ENCODE measurements at places on chromosomes 3 and 15.

GRCh38 chr15:98002866-98003265 lies 42.4 kb downstream of the ARRDC4 start:
- no peak for DNase-seq

DNA sequence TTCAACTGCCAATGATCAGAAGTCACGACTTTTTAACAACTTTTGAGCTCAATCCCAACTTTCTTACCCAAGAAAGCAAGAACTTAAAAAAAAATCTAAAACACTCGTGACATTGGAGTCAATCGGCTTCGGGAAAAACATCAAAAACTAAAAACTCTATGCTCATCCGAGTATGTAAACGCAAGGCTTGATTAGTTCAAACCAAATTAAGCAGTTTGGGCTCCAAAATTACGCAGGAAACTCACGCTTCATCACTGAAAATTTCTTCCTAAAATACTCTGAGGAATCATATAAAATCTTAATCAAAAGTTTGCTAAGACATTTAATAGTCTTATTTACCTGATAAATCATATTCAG lies 1.6 kb downstream of the TRA2B start:
- no peak for DNase-seq

DNA sequence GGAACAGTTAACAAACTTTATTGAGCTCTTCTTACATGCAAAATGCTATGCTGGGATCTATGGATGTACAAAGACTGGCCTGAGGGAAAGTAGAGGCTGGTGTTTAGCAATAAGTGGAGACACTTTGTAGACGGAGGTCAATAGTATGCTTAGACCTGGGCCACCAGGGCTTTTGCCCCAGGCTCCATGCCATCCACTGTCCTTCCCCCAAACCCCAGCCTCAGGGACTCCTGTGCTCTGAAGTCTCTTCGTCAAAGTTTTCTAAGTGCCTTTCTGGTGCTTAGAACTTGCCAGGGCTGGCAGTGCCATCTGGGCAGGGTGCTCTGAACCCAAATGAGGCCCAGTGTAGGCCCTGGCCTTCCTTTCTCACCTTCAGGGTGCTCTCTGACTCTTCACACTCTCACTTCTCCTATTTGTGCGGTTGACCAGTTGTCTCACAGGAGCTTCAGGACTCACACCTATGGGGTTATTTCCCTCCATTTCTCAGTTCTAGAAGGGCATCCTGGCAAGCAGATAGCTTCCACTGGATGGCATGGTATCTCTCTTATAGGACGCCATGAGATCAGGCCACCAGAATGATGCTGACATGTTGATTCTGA lies 21.8 kb upstream of the KCNAB1 start:
- DNase-seq: no peak

GRCh38 chr3:425079-425478 lies 228.5 kb downstream of the CHL1 start:
- DNase-seq: no peak

DNA sequence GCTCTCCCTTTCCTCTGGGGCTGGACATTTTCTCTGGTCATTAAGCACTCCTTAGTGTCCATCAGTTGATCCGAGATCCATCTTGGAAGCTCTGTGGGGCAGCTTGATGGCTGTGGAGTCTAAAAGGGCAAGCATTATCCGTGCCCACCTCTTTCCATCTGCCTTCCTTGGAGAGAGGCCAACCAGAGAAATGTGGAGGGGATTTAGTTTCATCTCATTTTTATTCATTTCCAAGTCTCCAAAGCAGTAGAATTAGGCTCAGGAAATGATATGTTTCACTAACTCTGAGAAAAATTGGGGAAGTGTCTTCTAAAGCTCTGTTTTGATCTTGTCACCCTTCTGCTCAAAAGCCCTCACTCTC lies 95.9 kb upstream of the KLHL25 start:
- DNase-seq: no peak
